GM19239 (cell line): ENCODE measurements at places on chromosomes 7 and 10.

DNA sequence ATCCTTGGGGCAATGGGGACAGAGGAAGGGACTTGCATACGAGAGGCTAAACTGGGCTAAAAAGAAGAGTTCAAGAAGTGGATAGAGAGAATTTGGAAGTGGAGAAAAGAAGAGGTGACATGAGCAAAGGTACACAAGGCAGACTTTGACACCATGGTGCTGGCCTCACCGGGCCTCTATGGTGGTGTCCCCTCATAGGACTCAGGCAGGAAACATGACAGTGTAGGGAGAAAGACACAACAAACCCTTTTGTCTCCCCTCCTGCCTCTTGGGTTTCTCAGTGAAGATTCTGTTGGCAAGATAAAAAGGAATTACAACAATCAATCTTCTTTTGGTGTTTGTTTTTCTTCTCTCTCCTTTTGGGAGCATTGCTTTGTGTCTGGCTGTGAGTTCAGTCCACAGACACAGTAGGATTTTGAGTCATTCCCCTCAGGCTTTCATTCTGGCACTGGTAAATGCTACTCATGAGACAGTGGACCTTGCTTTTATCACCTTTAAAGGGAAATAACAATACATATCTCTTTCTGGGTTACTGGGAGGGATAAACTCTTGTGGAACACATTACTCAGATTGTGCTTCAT, 827.7 kb downstream of the TNS3 start:
- DNase-seq = no peak

DNA sequence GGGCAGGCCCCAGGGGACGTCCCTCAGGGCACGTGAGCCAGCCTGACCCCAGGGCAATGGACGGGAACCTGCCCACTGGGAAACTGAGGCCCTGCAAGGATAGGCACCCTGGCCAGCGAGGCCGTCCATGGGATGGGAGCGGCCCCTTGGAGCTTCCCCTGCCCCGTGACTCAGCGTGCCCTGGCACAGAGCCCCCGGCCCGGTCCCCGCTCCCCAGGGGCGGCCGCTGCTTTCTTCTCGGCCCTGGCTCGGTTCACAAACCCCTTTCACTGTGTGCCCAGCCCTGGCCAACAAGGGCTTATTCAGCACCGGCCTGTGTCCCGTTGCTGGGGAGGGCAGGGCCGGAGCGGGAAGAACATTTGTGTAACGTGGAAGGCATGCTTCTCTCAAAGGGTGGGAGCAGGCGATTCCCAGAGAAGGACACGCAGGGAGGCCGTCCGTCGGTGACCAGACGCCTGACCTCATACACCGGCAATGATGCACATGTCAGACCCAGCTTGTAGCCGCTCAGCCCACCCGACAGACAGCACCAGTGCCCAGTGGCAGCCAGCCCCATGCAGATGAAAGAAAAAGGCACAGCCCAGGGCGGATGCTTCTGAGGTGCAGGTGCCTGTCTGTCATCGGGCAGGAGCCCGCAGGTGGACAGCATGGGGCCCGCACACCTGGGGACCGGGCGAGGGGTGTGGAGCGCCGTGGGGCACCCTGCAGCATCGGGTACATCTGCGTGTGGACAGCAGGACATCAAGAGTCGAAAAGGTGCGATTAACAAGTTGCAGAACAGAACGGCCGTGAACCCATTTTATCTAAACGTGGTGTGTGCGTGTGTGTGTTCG, 94.5 kb downstream of the PDGFA start:
- no peak for DNase-seq

DNA sequence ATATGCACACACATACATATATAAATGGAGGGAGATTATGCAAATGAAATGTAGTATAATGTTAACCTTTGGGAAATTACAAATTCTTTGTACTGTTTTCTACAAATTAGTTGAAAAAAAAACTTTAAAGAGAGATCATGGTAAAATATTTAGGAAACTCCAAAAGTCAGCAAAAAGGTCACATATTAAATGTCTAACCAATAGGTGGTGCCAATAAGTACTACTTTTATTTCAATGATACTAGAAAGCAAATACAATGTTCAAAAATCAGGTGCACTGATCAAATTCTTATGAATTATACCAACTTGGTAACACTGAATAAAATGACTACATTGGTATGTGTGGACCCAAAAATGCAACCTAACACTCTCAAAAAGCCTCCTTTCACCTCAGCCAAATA, 276.9 kb downstream of the DOCK4 start:
- no peak for DNase-seq

- DNase-seq = no peak
Observed at GRCh38 chr10:111999915-112000302, 183.7 kb downstream of the GPAM start.

DNA sequence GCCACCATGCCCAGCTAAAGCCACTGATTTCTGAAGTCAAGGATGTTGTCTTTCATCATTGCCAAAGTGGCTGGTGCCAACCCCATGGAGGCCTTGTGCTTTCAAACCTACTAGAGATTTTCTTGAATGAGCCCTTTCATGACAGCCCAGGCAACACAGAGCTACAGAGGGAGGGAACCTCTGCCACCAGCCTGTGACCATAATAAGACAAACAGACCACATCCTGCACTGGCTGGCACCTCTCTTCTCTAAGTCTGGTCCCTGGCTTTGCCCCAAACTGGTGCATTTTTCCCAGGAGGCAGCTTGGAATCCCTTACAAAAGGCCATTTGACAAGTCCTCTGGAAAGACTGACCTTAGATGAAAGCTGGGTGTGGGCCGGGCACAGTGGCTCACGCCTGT, 348.8 kb downstream of the GALNT17 start:
- no peak for DNase-seq

- no peak for DNase-seq
Observed at GRCh38 chr7:91798425-91798824, 82.1 kb downstream of the MTERF1 start.

- DNase-seq = no peak
Observed at GRCh38 chr7:139867847-139868246, 38.8 kb downstream of the TBXAS1 start.

DNA sequence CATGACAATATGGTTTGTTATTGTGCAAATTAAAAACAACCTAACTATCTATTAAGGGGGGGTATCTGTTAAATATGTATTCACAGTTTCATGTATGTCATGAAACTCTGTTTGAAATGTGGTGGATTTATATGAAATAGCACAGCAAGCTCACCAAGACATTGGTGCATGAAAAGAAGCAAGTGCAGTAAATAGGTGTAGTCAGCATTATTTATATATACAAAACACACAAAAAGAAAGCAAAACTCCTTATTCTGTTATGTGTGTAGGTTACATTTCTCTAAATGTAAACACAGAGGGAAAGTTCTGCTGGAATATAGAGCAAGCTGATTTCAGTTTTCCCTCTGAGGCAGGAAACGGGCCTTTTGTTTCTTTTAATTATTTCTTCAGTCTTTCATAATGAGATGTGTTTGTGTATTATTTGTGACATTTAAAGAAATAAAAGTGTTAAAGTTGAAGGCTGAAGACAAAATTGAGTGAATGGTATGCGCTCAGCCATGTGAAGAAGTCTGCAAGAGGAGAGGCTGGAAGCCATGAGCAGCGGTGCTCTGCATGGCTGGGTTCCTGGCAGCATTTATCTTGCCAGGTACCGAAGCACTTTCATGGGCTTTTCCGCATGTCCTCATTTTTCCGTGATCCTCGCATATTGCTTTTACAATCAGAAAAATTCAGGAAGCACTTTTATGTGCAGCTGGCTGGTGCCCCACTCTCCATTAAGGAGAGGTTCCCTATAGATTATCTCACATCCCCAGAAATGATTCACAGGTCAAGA, 38.5 kb downstream of the GRID1 start:
- no peak for DNase-seq

GRCh38 chr10:119278126-119278709, 70.8 kb downstream of the GRK5 start:
- DNase-seq = no peak

- DNase-seq = no peak
Observed at GRCh38 chr7:149716932-149717307, 56.5 kb downstream of the ZNF467 start.

GRCh38 chr7:114070246-114070645, 151.4 kb upstream of the PPP1R3A start:
- DNase-seq = no peak

DNA sequence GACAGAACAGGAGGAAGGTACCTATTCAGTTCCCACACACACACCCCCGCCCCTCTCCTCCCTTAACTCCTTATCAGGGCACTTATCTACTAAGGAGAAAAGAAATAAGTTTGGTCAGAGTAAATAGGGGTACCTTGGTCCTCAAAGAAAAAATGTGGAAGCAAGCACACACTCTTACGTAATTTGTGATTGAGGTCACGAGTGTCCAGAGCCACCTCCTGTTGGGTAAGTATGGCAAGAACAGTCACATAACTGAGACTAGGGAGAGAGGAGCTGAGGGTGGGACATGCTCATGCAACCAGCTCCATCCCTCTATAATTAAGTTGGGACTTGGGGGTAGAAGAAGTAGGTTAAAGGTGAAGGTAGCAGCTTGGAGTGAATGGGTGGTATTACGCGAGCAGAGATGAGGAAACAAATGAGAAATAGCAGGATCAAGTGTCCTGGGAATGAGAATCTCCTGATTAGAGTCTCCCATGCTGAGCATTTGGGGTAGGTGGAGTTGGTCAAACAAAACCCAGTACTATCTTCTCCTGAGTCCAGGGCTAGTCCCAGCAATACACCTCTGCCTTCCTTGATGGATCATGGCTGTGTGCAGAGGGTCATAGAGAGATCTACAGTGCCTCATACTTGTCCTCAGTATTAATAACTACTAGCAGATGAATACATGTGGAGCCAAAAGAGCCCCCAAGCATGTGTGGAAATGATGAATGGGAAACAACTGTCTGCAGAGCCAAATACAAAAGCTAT, 77.1 kb downstream of the GSAP start:
- DNase-seq = no peak

DNA sequence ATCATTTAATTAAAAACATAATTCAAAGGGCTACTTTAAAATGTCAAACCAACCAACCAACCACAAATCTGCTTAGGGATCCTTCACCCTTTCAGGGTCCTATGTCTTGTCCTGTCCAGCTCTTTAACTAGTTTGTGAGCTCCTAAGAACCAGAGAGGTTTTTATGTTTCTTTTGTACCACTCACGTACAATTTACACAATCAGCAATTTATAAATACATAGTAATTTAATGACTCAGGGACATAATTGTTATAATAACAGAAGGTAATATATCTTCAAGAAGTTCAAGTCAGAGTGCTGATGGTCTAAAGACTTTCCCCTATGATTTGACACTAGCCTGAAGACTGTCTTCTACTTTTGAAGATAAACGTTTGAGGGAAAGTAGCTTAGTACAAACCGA, 16.0 kb downstream of the DHX32 start:
- no peak for DNase-seq

DNA sequence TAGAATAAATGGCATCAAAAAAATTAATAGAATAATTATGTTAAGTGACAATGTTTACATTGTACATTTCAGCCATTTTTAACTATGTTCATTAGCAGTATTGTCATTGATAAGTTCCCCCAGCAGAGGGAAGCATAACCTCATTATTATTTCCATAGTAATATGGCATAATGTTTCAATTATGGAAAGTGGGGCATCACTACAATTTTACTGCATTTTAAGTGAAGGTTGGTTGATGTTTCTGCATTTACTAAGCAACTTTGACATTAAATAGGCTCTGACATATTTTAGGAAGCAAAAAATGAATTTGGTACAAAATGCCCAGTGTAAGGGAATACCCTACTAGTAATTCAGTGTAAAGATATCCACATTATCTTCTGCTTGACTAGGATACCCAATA, 218.3 kb downstream of the SEMA3A start:
- DNase-seq = no peak

DNA sequence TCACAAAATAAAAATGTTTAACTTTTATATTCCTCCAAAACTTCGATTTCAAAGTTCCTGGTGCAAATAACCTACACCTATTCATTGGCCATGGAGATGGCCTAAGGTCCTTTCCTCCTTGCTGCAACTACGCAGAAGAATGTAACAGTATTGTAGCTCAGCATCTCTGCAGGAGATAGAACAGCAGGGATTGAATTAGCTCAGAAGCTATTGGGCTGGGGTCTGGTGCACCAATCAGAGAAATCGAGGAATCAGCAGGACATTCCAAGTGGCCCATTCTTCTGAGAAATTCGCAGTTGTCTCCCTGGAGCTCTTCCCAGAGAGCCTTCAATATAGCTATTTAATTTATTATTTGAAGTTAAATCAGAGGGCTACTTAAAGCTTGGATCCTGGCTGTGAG, 560.6 kb downstream of the GATA3 start:
- DNase-seq = no peak

DNA sequence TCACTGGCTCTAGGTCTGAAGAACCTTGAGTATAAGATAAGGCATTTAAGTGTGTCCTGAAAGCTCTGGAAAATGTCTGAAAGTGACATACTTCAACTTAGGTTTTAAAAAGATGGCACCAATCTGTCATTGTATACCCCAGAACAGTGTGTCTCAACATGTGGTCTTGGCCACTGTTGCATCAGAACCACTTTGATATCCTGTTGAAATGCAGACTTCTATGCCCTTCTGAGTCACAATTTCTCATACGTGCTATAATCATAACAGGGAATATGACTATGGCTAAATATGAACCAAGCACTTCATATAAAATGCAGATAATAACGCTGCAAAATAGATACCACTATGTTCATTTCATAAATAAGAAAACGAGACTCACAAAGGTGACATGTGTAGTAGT, 38.0 kb upstream of the GPAM start:
- no peak for DNase-seq

- no peak for DNase-seq
Observed at GRCh38 chr7:94888551-94888950, 18.8 kb upstream of the PPP1R9A start.

- DNase-seq = no peak
Observed at GRCh38 chr7:111561654-111561903, 713 bp downstream of the IMMP2L start.

- DNase-seq = peak; percentile 17
Observed at GRCh38 chr7:90262438-90262837, 17.5 kb downstream of the CFAP69 start.

DNA sequence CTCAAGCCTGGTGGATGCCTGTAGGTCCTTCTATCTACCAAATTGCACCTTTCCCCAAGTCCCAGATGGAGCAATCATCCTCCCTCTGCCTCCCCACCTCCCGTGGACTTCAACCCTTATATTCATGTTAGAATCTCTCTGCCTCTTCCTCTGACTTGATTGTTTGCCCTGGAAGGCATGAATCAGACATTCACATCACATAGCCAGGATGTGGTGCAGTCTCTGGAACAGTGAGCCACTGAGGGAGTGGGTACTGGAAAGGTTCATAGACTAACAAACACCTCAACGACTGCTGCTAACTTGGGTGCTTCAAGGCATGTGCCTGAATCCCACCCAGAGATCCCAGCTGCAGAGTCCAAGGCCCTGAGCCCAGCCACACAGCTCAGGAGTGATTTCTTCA, 494.0 kb downstream of the TNS3 start:
- DNase-seq = no peak

DNA sequence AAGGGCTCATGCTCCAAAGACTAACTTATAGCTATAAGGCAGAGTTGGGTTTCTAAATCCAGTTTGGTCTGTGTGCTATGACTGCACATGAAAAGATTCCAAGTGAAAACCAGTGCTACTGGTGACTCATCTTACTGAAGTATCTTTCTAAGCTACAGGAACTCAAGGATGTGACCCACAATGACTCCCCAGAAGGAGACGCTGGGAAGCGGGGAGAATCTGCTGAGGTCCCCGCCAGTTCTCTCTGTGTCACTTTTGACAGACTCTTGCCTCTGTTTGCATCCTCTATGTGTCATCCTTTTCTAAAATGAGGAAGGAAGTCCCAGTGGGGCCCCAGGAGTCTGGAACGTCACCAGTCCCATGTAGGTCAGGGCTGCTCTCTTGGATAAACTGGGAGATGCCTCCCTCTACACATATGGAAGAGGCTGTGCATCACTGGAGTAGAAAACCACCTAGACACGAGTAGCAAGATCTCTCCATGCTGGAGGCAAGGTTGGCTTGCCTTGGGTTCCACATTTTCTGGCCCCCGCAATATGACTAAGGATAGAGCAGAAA, 28.8 kb upstream of the GPR26 start:
- no peak for DNase-seq
